Astrocyte (in vitro differentiated cells and primary cell): ENCODE measurements at places on chromosomes 5 and 9.
A peak's percentile ranks its signal among the peaks of the same experiment; 100 is the strongest.

DNA sequence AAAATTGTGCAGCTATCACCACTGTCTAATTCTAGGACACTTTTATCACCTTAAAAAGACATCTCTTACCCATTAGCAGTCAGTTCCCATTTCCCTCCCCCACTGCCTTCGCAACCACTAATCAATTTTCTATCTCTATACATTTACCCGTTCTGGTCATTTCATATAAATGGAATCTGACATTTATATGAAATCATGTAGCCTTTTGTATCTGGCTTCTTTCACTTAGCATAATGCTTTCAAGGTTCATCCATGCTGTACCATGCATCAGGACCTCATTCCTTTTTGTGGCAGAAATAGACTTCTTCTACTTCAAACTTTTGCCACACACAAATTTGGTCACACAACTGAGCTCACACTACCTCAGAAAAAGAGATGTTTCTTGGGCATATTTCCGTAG lies 32.2 kb downstream of the FRMPD1 start:
- no peak for DNase-seq

GRCh38 chr9:136496801-136497620 lies 14.2 kb upstream of the SEC16A start:
- DNase-seq: no peak

DNA sequence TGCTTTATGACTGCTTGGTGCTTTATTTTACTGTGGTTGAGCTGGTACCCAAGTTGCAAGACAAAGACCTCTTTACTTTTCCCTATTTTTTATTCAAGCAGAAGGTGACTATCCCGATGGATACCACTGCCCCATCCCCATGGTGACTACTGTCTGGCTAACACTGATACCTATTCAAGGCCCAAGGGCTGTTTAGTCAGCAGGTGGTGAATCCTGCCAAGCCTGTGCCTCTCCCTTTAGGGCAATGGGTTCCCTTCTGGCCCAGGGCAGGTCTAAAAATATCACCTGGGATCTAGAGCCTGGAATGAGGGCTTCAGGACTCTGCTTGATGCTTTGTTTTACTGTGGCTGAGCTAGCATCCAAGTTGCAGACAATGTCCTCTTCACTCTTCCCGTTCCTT lies 510.0 kb upstream of the GRAMD2B start:
- no peak for DNase-seq

DNA sequence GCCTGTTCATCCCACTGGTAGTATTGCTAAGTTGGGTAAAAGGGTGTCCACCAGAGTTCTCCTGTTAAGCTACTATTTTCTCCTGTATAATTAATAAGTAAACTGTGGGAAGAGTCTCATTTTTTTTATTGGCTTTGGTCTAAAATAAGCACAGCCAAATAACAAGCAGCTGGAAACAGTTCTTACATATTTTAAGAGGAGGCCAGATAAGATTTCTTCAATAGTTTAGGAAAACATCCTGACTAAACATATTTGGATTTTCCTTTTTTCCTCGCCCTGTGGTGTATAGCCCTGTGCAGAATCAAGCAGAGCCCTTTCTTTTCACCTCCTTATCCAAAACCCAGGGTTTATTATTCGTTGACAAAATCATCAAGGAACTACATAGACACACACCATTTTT lies 122.2 kb upstream of the ZNF608 start:
- peak; percentile 38 for DNase-seq

DNA sequence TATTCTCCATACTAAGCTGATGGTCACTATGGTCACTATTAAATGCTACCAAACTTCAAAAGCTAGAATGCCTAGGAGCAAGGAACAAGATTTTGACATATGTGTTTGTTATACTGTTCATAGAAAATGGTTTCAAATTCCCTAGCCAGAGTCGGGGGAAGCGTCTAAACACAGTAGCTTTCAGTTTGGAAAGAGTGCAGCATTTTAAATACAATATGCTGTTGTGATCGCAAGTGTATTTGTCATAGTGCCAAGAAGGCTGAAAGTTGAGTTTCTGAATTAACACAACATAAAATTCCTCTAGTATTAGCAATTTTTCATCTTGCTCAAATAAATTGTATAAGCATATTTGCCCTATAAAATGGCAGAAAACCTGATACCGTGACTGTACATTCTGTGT lies 280.4 kb downstream of the ZNF608 start:
- no peak for DNase-seq

- no peak for DNase-seq
Observed at GRCh38 chr5:154722097-154722496, 33.1 kb upstream of the LARP1 start.

- no peak for DNase-seq
Observed at GRCh38 chr9:38064842-38065368, 4.1 kb downstream of the SHB start.

DNA sequence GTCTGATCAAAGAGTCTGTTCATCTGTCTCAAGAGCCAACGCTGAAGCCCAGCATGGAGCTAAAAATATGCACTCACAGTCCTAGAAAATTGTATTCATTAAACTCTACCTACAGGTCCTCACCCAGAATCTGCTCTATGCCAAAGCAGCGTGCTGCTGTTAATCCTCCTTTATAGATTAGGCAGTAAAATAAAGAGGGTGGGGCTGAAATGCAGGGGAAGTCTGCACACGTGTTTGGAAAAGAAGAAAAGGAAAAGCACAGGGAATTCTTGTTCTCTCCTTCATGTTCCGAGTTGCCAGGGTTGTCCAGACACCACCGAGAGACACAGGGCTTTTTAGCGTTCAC lies 121.4 kb upstream of the TMEM161B start:
- DNase-seq: no peak

DNA sequence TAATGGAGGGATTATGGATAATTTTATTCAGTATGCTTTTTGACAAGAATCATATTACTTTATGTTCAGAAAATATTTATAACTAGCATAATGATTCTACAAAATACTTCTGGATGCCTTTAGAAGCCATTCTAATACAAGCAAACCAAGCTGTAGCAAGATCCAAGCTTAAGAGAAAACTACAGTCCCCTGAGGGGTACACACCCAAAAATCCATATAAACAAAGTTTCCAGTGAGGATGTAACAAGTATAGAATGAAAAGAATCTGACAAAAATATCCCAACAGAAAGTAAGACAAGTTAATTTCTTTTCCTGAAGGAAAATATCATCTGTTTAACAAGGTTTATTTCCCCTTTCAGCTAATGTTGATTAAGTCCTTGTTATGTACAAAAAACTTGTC lies 53.9 kb downstream of the MLLT3 start:
- DNase-seq: no peak

DNA sequence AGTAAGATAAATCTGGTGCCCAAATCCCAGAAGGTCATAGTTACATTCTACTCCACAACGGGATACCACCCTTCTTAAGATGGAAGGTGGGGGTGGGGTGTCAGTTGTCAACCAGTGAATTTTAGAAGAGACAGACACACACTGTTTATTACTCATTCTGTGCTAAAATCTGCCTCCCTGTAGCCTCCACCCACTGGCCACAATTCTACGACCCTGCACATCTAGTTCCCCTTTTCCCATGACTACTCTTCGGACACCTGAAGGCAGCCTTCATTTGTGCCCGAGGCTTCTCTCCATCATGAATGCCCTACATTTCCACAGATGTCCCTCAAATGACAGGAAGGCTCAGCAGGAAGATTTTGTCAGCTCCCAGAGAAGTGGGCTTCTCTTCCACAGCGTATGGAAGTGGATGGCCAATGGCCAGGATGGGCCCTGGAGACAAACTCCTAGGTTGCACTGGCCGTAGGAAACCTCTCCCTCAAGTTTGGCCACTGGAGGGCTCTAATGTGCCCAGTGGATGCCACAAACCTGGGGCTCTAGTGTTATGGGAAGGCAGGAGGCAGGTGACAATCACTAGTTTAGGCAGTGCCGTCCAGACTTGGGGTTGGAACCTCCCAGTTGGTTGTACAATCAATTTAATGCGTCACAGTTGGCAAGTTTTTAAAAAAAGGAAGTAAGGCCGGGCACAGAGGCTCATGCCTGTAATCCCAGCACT lies 46.6 kb downstream of the PTPN3 start:
- no peak for DNase-seq

- DNase-seq: no peak
Observed at GRCh38 chr5:137758715-137759306, 4.6 kb upstream of the HNRNPA0 start.

DNA sequence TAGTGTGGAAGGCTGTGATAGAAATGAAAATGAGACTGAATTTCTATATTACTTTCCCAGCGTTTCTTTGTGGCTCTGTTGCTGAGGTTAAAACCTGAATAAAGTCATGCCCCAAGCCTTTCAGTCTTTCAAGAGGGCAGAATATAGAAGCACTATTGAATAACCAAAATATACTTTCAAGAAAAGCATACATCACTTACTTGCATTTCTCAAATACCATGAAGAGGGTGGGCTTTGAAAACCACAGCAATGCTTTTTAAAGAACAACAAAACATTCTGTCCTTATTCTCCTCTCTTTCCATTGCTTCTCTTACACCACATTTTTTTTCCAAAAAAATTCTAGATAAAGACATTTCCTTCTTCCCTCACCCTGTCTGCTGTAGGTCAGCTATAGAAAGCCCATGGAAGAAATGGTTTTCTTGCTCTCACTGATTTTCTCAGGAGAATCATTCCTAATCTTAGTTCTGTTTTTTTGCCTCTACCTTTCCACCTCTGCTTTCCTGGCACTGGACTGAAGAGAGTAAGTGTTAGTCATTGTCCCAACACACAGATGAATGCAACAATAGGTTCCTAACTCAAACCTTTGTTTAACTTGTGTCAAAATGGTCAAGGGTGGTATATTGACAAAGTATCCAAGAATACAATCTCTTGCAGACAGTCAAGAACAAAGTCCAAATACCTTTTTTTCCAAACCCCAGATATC lies 51.6 kb downstream of the NUDT12 start:
- no peak for DNase-seq

GRCh38 chr9:69371001-69371400 lies 46.0 kb downstream of the ENTREP1 start:
- DNase-seq: peak; percentile 59

GRCh38 chr5:77867194-77867691 lies 91.1 kb upstream of the TBCA start:
- no peak for DNase-seq

DNA sequence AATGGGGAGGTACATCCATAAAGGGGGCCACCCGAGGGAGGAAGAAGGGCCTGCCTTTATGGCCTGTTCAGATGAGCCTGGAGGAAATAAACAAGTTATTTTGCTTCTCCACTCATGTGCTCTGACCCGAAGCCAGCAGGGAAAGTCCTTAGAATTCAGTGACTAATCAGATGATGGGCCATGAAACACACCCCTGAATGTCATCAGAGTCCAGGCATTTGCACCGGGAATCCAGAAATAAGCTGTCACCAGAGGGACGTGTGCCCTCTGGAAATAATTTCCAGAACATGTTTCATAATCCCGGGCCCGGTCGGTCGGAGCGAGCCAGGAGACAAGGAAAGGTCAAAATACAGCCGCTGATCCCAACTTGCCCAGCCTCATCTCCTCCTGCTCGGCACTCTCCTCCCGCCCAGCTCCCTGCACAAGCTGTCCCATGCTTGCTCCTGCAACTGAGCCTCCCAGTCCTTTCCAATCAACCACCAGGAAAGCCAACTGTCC lies 73.6 kb upstream of the ZNF622 start:
- DNase-seq: peak; percentile 82

- DNase-seq: peak; percentile 36
Observed at GRCh38 chr5:134153657-134154056, 23.1 kb downstream of the SKP1 start.

DNA sequence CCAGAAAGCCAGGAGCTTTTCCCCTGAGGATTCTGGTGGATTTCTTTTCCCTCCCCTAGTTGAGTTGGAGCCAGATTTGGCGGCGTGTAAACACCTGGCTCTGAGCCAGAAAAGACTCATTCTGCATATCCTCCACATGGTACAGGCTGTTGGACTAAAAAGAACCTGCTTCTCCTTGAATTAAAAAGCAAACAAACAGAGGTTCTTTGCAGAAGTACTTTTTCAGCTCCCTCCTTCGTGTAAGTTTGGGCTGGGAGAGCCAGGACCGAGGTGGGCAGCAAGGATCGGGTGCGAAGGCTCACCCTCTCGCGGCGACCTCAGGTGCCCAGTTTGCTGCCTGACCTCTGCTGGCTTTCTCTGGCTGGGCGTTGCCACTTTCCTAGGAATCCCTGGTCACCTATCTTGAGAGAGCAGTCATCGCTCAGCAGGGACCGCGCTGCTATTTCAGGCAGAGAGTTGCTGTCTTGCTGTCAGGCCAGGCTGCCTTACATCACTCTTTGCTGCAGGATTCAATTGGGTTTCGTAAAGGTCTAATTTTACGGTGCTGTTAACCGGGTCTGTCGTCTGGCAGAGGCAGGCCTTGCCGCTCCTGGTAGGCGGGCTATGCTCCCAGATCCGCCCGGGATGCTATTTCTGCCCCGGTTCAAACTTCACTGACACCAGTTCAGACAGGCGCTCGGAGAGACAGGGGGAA lies 3.2 kb downstream of the PAPPA start:
- peak; percentile 59 for DNase-seq

GRCh38 chr9:135359764-135360163 lies 119.8 kb upstream of the PPP1R26 start:
- no peak for DNase-seq

DNA sequence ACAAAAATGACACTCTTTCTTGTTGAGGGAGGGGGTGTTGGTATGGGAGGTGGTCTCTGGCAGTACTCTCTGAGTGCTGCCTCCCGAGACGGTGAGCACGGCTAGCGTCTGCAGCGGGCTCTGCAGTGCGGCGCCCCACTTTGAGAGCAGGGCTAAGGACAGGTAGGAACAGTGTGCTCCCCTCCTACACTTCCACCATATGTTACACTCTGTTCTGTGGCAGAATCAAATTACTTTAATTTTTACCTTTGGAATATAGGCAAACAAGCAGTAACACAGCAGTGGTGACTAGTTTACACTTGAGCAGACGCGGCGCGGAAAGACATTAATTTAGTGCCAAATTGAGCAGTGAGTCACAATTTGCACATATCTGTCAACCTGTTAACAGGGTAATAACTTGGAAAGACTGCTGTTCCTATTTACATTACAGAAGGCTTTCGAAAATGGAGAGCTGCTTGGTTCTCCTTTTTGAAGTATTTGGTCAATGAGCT lies 136.3 kb downstream of the MED27 start:
- peak; percentile 50 for DNase-seq

- peak; percentile 93 for DNase-seq
Observed at GRCh38 chr5:143002459-143003327, 232.5 kb downstream of the ARHGAP26 start.
